ENCODE measurements at places on chromosomes 16 and 17.

DNA sequence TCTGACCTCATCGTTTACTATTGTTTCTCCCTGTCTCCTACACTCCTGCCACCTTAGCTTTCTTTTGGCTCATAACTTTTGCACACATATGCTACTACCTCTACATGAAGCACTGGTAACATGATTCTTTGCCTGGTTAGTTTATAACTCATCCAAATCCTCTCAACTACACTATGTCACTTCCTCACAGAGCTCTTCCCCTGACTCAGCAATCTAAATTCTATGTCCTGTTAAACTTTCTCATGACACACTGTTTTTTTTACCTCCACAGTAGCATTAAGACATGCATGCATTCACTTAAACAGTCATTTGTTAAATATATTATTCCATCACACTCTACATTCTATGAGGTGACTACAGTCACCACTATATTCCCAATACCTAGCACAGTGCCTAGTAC, 19.7 kb downstream of the APPBP2 start:
- DNase-seq: no peak

DNA sequence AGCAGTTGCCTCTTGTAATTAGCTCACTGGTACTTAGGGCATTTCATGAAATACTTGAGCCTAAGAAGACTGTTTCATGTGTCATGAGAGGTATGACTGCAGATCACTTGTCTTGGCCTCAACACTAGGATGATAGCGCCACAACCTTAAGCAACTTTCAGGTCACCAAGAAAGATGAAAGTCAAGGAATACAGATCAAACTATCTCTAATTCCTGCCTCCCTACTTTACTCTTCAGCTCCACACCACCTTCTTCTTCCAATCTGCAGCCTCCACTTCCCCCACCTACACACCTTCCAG, 28.0 kb downstream of the GNA13 start:
- DNase-seq: no peak

DNA sequence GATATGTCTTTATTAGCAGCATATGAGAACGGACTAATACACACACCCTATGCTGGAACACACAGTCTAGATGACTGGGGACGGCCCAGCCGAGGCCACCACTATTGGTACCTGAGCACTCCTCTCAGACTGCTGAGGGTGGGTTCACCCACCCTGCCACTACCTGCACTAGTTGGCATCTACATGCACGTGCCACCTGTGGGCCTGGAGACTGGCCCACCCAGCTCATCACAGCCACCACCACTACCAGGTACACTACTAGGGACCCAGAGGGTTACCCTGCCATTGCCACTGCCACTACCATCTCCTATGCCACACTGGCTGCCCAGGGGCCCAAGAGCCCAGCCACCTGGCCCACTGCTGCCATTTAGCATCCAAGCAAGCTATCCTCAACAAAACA, 32.5 kb downstream of the MEAK7 start:
- no peak for DNase-seq

- DNase-seq: no peak
These were observed 2.9 kb downstream of the TNS4 start for GRCh38 chr17:40498281-40499084.

DNA sequence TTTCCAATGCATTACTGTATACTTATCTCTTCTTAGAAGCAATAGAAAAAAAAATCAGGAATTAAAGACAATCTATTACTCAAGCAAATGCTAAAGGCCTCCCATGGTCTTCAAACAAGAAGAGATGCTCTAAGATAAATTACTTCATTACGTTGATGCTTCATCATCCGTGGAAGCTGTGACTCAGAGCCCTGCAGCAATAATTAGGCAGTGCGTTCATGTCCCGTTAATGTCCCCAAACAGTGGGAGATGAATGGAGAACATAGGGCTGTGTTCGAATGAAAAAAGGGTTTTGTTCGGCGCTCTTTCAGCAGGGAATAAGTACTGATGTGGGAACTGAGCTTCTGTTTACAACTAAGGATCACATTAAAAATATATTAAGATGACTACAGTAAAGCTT, 15.9 kb upstream of the PDXDC1 start:
- no peak for DNase-seq

- DNase-seq: no peak
These were observed 10.8 kb upstream of the WSCD1 start for GRCh38 chr17:6059406-6059805.

DNA sequence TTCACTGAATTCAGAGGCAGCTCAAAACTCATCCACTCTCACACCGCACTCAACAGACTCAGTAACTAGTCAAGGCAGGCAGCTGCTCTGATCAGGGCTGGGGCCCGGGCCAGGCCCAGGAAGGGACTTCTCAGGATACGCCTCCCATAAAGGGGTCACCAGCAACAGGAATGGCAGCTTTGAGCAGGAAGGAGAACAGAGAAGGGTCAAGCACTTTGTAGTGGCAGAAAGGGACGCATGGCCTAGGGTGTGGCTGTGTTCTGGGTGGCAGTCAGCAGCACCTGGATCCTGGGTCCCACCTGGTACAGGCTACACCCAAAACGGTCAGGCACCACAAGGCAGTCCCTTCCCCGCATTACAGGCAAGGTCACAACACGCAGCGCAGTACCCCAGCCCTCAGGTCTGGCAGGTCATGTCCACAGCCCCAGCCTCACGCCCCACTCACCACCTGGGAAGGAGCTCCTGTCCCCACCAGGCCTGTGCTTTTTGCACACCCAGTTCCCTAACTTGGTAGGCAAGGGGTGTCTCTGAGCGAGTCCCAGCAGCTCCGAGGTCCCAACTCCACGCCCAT, 99.7 kb downstream of the ZNF778 start:
- no peak for DNase-seq

DNA sequence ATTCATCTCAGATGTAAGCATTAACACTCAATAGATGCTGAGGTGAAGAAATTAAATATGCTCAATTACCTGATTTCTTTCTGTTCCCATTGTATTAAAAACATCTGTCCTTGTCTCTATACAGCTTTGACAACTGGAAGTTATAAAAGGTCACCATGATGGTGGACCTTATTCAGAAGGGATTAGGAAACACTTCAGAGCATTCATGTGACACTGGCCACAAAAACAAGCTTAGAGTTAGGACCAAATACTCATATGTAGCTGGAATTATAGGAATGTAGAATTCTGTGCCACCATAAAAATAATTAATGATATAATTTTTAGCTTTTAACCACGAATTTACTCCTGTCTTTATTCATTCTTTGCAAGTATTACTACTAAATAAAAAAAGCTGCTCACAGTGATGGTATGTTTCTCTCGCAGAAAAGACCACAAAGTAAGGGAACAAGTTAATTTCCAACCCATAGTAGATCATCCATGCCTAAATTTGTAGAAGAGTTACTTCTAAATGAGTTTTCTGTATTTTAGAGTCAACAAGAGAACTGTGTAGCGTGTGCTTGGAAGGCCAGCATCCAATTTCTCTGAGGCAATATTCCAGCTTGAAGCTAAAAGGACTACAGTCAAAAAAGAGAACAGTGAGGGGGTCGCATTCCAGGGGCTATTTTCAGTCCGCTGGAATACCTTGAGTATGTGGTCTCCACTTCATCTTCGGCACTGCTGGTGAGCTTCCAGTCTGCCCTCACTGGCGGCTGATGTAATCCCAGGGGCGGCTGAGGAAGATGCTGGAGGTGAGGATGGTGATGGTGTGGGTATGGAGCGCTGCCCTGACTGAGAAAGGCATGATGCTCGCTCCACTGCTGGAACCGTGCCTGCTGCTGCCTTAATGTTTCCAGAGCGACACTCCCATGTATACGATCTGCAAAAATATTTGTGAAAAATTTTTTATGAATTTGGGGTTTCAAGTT, 63.7 kb downstream of the CACNG1 start:
- no peak for DNase-seq

- no peak for DNase-seq
These were observed 86.5 kb downstream of the SNX29 start for GRCh38 chr16:12063004-12063395.

DNA sequence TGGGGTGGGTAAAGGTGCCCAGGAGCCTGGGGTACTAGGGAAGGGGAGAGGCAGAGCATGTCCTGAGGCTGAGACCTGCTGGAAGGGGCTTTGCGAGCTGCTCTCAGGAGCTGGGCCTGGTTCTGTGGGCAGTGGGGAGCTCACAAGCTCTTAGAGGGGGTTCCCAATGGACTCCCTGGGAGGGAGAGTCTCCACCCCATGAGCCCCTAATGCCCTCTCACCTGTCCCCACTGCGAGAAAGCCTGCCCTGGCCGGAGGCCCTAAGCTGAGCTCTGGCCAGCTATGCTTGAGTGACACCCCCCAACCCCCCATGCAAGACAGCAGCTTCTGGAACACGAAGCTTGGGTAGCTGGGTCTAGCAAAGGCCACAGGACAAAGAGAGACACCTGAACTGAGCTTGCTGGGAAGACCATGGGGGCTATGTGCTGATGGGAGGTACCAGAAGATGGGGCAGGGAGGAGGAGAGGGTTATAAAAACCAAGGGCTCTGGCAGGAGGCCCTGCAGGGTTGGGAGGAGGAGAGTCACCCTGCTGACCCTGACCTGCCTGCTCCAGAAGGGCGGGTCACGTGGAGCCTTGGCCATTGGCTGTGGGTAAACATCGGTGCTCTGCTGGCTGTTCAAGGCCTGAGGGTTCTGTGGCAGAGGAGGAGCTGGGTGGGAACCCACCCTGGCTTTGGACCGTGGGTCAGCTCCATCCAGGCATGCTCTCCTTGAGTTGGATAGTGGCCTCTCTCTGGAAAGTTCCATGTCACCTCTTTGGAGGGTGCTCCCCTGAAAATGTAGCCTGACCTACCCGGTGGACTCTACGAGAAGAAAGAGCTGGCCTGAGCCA, 106.7 kb downstream of the RAB11FIP4 start:
- DNase-seq: no peak

- peak; percentile 96 for DNase-seq
These were observed at the start of gene LASP1 for GRCh38 chr17:38869526-38870258. Gene LASP1, plus strand, starts transcription at chr17:38870058. Its CDS starts 132 bp downstream, at chr17:38870190.

DNA sequence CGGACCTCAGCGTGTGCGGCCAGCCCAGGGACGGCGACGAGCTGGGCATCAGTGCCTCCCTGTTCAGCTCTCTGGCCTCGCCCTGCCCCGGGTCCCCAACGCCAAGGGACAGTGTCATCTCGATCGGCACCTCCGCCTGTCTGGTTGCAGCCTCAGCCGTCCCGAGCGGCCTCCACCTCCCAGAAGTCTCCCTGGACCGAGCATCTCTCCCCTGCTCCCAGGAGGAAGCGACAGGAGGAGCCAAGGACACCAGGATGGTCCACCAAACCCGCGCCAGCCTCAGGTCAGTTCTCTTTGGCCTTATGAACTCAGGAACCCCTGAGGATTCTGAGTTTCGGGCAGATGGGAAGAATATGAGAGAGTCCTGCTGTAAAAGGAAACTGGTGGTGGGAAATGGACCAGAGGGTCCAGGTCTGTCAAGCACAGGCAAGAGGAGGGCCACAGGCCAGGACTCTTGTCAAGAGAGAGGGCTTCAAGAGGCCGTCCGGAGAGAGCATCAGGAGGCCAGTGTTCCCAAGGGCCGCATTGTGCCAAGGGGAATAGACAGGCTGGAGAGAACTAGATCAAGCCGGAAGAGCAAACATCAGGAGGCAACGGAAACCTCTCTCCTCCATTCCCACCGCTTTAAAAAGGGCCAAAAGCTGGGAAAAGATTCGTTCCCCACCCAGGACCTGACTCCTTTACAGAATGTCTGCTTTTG, 825 bp downstream of the HASPIN start:
- DNase-seq: no peak

GRCh38 chr17:27241346-27241946, 52.5 kb upstream of the WSB1 start:
- DNase-seq: no peak

DNA sequence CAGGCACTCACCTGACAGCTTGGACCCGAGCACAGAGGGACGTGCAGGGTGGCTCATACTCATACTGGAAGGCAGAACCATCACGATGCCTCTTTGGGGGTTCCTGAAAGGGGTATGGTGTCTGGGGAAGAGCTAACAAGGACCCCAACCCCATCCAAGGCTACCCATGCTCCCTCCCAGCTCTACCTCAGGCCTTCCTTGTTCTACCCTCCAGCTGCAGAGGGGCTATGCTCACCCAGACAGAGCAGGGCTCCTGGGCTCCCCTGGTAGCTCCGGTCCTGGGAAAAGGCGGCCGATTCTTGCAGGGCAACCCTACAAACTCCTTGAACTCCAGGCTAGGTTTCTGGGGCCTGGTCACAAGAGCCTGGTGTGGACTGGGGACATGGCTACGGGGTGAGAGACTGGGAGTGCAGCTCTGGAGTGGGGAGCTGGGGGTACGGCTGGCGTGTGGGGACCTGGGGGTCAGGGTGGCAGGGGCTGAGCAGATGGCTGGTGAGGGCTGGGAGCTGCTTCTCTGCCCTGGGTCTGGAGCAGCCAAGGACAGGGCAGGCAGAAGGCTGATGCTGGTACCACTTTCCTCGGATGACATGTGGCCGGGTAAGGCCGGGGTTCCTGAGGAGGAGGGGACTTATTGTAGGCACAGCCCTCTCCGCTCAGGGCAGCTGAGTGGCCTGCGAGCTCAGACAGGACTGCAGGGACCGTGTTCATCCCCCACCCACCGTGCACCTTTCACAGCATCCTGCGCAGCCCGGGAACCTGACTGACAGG, 2.1 kb downstream of the ACD start:
- DNase-seq: no peak

DNA sequence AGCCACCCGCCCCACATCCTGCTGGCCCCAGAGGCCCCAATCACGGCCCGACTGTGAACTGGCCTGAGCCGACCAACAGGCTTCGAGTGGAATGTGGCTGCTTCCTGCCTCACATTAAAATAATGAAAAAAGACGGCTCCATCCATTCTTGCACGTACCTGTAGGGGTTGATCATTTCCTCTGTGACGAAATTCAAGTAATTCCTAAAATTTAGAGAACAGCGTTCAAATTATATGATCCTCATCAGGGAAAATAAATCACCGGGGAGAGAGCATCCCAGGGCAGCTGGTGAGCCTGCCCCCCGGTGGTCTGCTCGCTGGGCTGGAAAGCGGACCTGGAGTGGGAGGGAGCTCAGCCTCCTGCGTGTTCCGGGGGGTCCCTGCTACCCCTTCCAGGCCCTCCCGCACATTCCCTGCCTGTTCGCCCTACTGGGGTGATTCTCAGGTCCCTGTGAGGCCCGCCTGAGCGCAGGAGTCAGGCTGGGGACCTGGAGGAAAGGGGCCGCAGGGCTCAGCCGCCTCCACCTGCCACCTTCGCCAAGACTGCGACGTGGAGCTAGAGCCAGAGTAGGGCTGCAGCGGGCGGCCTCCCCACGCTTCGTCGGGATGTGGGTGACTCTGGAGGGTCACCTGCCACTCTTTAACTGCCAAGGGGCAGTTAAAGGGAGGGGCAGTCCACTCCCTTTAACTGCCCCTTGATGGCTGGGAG, 28.9 kb downstream of the SLC7A5 start:
- no peak for DNase-seq

- DNase-seq: no peak
These were observed 14.0 kb downstream of the CCR7 start for GRCh38 chr17:40551091-40551878.

DNA sequence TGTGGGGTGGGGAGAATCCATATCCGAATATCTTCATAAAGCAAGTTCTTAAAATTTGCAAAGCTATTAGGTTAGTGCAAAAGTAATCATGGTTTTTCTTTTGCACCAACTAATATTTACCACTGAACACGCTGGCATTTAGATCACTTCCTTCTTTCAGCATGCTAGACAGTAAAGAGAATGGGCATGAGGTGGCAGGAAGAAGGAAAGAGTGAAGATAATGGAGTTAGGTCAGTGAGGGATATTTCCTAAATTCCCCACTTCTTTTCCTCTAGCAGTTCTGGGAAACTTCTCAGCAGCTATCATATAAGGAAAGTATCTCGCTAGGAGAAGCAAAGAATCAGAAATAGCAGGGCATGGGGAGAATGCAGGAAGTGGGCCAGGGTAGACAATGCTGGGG, 39.0 kb downstream of the SLC6A4 start:
- DNase-seq: no peak

GRCh38 chr17:28078341-28079229, 36.1 kb downstream of the NLK start:
- no peak for DNase-seq

All from left lung (tissue), 14 donors.